ENCODE measurements at places on chromosomes 7 and 10.

GRCh38 chr10:78248651-78249464 lies 215.2 kb downstream of the RPS24 start:
- DNase-seq: no peak

DNA sequence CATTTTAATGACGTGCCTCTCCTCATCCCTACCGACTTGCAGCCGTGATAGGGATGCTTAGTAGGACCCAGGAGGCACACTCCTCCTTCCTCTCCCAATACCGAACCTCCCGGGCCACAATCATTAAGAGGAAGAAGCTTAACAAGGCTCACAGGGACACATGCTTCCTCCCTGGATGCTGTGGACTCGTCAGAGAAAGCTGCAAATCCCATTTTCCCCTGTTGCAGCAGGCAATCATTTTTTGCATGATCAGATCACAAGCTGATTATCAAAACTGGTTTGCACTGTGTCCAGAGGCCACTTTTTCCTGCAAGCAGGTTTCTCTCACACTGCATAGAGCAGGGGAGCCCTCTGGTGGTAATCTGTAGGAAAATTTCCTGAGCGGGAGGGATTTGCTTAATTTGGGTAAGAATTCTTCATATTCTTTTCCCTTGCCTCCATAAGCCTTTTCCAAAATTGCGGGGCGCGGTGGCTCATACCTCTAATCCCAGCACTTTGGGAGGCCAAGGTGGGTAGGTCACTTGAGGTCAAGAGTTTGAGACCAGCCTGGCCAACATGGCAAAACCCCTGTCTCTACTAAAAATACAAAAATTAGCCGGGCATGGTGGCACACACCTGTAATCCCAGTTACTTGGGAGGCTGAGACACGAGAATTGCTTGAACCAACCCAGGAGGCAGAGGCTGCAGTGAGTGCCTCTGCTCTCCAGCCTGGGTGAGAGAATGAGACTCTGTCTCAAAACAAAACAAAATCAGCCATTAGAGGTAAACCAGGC lies 16.1 kb upstream of the LAMB4 start:
- peak; percentile 68 for DNase-seq

GRCh38 chr7:803243-803635 lies 29.0 kb upstream of the SUN1 start:
- no peak for DNase-seq

- no peak for DNase-seq
Measured at GRCh38 chr10:67666416-67667034, 29.5 kb downstream of the CTNNA3 start.

GRCh38 chr10:33805831-33806230 lies 471.4 kb upstream of the NRP1 start:
- DNase-seq: no peak

DNA sequence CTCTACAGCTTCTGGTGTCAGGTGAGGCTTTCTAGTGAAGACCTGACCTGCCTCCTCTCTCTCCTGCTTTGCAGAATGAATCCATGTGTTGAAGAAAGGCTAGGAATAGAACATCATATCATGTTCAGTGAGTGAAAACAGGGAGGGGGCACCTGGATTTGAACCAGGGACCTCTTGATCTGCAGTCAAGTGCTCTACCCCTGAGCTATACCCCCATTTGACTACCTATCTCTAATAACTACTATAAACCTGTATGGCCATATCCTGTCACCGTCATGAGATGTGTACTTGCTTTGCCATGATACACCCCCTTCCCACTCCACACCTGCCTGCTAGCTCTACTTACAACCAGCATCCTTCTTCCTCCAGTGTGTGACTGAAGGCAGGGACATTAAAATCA lies 91.3 kb upstream of the ZNF746 start:
- DNase-seq: no peak

DNA sequence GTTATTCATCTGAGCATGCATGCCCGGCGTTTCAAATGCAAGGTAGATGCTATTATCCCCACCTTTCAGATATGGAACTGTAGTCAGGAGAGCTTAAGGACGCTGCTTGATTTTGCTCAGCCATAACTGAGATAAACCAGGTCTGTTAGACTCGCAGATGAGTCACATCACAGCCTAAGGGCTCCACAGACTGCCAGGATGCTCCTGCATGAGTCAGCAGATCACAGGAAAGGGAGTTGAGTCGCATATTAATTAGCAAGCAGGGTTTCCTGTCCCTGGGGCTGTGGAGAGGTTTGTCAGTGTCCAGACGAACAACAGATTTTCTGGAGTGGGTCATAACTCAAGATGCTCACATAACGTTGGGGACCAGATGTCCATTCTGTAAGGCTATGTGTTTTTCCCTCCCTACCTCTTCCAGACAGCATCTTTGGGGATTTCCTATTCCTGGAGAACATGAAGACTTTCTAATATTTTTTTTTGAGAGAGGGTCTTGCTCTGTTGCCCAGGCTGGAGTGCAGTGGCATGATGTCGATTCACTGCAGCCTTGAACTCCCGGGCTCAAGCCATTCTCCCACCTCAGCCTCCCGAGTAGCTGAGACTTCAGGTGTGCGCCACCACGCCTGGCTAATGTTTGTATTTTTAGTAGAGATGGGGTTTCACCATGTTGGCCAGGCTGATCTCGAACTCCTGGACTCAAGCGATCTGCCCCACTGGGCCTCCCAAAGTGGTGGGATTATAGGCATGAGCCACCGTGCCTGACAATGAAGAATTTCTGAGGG lies 36.7 kb downstream of the PFKFB3 start:
- no peak for DNase-seq

- DNase-seq: no peak
Measured at GRCh38 chr10:80284522-80284921, 4.9 kb downstream of the MAT1A start.

- no peak for DNase-seq
Measured at GRCh38 chr7:33108554-33109004, 625 bp downstream of the RP9 start.

DNA sequence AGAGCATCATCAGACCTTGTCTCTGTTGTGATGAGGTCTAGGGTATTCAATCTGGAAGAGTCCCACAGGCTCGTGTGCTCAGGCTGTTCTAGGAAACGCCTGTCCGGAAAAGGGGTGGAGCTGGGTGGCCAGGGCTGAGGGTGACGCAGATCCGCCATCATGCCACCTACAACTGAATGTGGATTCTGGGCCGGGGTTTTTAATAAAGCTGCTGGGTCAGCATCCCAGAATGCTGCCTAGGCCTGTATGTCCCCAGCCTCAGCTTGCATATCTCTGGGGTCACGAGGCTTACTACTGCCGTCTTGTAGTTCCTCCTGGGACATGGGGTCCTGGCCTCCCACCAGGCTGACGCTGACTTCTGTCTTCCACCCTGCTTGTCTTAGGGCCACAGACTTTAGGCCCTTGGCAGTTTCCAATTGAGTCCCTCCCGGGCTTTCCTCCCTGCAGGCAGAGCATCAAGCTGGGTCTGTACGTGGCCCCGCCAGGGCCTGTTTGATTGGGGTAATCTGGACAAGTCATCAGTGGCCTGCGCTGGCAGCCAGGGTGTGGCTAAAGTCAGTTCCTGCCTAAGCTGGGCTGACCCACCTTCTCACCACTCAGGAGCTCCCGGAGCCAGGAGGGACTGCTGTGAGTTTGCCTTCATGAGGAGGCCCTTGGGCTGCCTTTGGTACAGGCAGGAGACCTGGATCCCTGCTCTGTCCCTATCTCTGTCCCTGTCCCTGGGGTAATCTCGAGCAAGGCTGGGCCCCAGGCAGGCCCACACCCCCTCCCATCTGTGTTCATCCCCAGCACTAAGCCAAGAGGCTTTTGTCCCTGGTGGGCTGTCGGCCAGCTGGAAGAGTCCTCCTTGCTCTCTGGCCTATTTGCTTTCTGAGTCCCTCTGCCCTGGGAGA lies 79.9 kb downstream of the ZMIZ1 start:
- no peak for DNase-seq

- DNase-seq: no peak
Measured at GRCh38 chr7:84857336-84857735, 329.5 kb downstream of the SEMA3D start.

- no peak for DNase-seq
Measured at GRCh38 chr10:51620131-51620530, 79.3 kb downstream of the CSTF2T start.

GRCh38 chr7:149075286-149075685 lies 15.2 kb downstream of the ZNF786 start:
- no peak for DNase-seq

- no peak for DNase-seq
Measured at GRCh38 chr7:41175435-41175834, 527.5 kb downstream of the INHBA start.

DNA sequence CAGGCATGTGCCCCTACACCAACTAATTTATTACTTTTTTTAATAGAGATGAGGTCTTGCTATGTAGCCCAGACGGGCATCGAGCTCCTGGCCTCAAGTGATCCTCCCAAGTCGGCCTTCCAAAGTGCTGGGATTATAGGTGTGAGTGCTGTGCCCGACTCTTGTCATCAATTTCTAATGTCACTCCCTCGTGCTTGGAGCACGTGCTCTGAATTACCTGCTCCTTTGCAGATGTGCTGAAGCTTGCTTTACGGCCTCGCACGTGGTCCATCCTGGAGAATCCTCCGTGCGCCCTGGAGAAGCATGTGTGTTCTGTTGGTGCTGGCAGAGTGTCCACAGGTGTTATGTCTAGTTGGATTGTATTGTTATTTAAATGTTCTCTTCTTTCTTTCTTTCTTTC lies 11.8 kb upstream of the UBE3C start:
- DNase-seq: no peak

- DNase-seq: no peak
Measured at GRCh38 chr10:1600861-1601260, 136.5 kb downstream of the ADARB2 start.

GRCh38 chr7:117024811-117025210 lies 71.5 kb downstream of the ST7 start:
- DNase-seq: no peak

- DNase-seq: no peak
Measured at GRCh38 chr10:100081075-100082001, at the start of gene CPN1. CPN1 (minus strand) TSS chr10:100081869; CDS start chr10:100081625, 244 bp downstream.

DNA sequence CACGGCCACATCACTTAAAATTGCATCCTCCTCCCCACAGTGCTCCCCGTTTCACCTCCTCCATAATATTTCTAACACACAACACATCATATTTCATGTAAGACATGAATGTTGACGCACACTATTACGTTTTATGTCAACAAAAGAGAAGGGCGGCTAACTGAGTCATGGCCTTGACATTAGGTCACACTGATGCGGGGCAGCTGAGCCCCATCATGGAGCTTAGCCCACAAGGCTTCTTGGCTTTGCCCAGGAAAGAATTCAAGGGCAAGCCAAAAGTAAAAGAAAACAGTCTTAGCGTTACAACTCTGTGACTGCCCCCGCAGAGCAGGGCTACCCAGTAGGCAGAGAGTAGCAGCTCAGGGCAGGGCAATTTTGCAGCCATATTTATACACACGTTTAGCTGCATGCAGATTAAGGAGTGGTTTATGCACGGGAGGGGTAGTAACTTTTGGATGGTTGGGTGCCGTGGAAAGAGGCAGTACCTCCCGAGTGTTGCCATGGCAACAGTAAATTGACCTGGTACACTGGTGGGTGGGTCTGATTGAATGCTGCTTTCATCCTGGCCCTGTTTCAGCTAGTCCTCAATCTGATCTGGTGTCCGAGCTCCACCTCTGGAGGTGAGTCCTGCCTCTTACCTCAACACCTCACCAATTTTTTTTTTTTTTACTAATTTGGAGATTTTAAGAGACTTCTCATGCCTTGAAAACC lies 156.2 kb upstream of the FRMD4A start:
- DNase-seq: no peak

GRCh38 chr7:133623721-133624120 lies 370.8 kb downstream of the EXOC4 start:
- DNase-seq: no peak

DNA sequence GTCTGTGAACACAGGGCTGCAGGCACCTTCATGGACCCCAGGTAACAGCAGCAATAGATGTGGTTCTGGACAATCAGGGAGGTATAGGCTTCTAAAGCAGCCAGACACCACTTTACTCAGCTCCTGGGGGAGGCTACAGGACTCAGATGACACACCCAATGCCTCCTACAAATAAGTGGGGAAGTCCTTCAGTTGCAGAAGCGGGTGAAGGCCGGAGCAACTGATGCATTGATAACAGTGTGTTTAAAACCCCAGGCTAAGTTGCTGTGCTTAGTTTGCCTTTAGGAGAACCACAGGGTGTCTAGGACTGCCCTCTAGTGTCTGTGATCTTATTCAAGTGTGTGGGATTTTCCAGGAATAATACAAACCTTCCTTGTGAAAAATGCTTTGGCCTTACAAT lies 5.9 kb upstream of the ITGA8 start:
- no peak for DNase-seq

DNA sequence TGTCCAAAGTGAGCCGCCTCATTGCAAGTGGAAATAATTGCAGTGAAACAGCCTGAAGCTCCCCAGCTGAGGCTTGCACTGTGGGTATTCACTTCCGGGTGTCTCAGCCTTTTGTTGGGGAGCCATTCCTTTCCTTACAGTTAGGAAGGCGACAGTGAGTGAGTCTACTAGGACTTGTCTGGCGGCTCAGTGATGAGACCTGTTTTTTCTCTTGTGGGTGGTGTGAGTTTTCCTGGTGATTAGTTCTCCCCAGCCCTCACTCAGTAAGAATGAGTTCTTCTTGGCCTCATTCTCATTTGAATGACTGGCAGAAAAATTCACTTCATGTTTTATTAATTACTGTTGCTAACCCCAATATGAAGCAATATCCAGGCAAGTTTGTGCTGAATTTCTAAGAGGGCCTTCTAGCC lies 2.6 kb downstream of the PGAM1 start:
- DNase-seq: no peak

DNA sequence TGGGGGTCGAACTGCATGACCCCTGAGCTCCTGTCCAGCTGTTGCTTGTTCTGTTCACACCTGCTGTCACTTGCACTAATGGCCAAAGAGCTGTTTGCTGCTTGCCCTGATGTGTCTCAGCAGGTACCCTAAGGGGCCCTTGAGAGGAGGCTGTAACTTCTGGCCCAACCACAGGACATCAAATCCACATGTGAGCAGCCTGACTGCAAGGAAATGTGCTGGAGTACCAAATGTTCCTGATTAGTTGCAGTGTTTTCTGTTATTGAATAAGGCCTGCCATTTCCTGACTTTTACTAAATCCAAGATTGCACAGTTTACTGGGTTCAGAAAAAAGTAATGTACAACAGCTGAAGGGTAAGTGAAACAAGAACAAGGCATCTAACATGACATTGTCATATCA lies 91.7 kb upstream of the IL6 start:
- DNase-seq: no peak

- DNase-seq: no peak
Measured at GRCh38 chr10:88297103-88297502, 286.0 kb downstream of the RNLS start.

- no peak for DNase-seq
Measured at GRCh38 chr7:22481726-22482125, 18.3 kb downstream of the STEAP1B start.

GRCh38 chr7:116173051-116174028 lies 37.0 kb upstream of the TES start:
- peak; percentile 13 for DNase-seq

DNA sequence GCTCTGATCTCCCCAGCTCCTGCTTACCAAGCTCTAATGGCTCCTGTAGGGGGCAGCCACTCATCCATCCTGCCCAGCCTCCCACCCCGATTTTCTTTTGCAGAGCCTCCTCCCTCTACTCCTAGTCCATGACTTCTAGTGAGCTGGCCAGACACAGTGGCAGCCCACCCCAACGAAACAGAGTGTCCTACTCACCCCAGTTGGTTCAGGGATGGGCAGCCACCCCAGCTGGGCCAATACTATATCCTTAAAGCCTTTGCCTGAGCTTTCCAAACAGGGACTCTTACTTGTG lies 77.1 kb downstream of the GRID1 start:
- no peak for DNase-seq

GRCh38 chr10:84675060-84675459 lies 346.7 kb downstream of the CCSER2 start:
- DNase-seq: no peak

All from renal cortex interstitium (tissue), 15 donors.